ENCODE measurements at places on chromosomes 12 and 14.
A peak's percentile ranks its signal among the peaks of the same experiment; 100 is the strongest.

DNA sequence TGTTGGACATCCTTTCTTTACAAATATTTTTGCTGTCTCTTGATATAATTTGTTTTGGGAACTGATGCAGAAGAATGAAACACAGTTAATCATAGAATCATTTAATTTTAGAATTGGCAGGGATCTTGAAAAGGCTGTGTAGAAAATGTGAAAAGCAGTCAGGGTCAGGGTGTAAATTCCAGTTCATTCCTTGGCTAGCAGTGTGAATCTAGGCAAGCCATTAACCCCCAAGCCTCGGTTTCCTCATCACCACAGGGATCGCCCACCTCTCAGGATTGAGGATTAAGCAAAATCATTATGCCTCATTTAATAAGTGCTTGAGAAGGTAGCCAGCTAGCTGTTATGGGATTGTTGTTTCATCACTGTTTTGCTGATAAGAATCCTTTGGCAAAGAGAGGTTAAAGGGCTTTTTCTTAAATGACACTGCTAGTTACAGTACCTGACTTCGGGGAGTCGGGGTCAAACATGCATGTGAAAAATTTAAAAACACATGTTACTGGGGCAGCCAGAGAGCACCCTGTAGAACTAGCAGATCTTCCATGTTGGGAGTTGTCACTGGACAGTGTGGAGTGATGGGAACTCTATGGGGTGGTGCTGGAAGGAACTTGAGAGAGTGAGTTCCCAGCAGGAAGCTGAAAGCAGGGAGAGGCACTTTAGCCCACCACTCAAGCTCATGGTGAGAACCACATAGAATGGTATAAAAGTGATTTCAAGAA lies 10.7 kb downstream of the TNFRSF1A start:
- no peak for DNase-seq

GRCh38 chr14:34023824-34024767 lies 73.2 kb upstream of the EGLN3 start:
- no peak for DNase-seq

GRCh38 chr12:55723516-55724225 lies 3.5 kb downstream of the RDH5 start:
- no peak for DNase-seq

GRCh38 chr12:75998292-75999063 lies 33.1 kb downstream of the PHLDA1 start:
- DNase-seq, result no peak

DNA sequence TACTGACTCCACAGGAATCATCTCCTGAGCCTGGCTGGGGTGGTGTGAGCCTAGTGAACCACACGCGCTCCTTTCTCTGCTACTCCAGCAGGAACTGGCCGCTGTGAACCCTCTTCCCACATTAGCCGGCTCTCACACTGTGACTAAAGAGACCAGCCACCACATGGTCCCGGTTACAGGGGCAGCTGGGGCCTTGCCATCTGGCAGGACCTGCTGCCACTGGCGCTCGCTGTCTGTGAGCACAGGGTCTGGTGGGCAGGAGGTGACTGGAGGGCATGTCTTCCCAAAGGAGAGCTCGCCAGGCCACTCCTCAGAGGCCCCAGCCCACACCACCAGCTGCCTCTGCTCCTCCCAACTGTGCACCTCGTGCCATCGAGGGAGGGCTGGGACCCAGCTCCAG lies 99.3 kb downstream of the SINHCAF start:
- no peak for DNase-seq

GRCh38 chr12:111597831-111598636 lies 1.1 kb downstream of the ATXN2 start:
- peak; percentile 73 for DNase-seq

DNA sequence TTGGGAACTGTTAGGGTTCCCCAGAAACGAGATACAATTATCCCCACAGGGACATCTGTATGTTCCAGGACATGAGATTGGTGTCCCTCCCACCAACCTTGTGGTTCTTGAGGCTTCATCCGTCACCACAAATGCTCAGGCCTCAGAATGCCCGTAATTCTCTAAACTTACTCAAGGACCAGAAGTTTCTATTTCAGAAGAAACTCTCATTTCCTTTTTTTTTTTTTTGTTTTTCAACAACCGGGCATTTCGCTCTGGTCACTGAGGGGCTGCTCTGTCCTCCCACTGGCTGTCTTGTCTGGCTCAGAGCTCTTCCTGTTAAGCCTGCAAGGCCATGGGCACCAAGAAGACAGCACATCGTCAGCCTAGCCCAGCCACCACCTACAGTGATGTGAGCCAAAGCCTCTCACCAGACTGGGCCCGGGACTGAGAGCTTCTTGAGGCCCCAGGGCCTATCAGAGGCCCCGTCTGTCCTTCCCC lies 36.2 kb downstream of the VDR start:
- no peak for DNase-seq

DNA sequence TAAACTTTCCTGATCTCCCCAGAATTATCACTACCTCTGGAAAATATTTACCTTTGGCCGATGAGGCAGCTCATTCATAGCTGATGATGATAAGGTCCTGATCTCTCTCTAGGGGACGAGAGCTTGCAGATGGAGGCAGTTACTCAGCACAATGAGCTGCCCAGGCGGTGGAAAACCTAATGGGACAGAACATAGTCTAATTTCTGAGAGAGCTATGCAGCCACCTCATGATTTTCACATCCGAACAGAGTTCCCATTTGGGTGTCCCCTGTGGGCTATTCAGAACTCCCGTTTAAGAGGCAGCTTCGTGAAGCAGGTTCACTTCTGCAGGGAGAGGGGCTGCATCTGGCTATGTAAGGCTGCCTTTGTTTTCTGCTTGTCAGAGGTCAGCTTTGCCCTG lies 724.6 kb upstream of the TMEM132C start:
- DNase-seq, result no peak

- DNase-seq, result no peak
Measured at GRCh38 chr12:6909421-6910145, 4.8 kb upstream of the ENO2 start.

DNA sequence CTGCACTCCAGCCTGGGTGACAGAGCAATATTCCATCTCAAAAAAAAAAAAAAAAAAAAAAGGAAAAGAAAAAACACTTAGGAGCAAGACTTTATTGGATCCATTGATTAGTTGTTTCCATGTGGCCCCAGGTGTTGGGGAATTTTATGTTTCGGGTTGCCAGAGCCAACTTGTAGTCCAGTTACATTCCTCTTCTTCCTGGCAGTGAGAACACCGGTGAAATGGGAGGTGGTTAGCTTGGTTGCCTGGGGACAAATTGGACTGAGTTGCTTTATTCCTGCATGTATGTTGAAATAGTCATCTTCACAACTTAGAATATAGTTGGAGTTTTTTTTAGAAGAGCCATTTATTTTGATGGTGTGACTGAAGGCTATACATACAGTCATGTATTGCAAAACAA lies 12.6 kb downstream of the RCOR1 start:
- no peak for DNase-seq

DNA sequence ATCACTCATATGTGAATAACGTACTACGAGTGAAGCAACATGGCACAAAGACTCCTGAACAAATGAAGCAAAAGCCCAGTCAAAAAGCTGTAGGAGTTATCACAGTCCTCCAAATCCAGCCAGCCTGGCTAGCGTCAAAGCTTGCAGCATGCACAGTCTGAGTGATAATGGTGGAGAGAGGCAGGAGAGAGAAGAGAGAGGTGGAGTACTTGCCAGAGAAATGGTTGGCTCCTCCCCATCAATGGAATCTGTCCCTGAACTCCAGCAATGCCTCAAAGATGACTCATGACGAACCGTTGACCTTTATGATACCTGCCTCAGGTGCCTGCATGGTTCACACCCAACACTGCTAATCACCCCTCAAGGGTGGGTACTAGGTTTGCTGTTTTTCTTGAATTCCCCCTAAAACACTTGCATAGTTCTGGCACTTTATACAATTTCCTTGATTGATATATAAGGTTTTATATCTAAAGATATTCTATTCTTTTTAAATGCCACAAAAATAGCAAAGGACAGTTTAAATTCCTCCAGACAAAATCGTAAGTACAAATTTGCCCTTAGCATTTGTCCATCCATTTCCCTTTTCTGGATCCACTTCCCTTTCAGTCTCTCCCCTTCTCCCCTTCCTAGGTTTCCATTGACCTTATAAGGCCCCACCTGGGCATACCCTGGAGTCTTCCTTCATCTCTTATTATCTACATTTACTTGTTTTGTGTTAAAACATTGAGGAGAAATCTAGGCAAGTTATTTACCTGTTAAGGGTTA lies 10.2 kb downstream of the ARHGDIB start:
- no peak for DNase-seq

DNA sequence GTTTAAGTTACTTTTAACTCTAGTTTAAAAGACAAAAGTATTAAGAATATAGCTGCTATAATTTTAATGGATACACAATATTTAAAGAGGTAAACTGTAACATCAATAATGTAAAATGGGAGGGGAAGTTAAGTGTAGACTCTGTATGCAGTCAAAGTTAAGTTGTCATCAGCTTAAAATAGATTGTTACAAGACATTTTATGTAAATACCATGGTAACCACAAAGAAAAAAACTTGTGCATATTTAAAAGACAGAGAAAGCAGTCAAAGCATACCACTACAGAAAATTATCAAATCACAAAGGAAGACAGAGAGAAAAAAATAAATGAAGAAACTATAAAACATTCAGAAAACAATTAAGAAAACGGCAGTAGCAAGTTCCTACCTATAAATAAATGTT lies 73.3 kb downstream of the CEP128 start:
- no peak for DNase-seq

GRCh38 chr14:88612981-88613380 lies 50.1 kb downstream of the ZC3H14 start:
- DNase-seq, result no peak

GRCh38 chr12:83150465-83151189 lies 463.9 kb downstream of the TMTC2 start:
- DNase-seq, result no peak

DNA sequence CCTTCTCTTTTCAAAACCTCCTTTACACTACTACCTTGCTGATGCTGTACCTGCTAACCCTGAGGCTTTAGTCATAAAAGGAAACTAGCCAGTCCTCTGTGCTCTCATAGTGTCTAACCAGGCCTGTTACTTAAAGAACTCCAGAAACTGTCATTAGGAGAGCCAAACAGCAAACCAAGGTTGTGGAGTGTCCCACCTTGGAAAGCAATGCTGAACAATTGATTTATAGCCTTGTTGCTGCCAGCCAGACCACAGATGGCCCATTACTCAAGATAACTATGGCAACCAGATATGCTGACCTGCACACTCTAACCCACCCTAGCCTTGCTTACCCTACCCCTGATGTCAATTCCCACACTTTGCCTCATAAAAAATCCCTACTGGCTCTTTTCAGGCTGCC lies 26.5 kb upstream of the BCAT1 start:
- no peak for DNase-seq

GRCh38 chr14:95255487-95255886 lies 64.2 kb downstream of the CLMN start:
- no peak for DNase-seq

DNA sequence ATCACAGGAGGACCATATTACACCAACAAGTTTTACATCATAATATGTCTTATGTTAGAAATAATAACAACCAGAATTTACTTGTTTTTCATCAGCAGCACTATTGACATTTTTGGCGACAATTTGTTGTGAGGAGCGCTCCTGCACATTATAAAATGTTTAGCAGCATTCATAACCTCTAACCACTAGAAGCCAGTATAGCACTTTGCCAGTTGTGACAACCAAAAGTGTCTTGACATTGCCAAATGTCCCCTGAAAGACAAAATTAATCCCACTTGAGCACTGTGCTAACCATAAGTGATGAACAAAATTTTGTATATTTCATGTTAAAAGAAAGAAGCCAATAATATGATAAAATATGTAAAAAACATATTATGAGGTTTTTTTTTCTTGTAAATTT lies 356.9 kb upstream of the LMO3 start:
- DNase-seq, result no peak

DNA sequence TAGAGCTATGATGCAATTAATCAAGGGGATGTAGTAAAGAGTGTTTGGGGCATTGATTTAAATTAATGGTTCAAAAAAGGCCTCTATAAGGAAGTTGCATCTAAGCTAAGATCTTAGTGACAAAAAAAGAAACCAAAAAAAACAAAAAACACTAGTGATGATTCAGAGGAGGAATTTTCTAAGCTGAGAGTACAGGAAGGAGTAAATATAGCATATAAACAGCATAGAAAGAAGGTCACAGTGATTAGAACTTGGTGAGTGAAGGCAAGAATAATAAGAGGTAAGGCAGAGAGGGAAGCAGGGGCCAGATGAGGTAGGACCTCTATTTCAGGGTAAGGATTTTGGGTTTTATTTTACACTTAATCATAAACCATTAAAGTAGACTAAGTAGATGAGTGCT lies 48.0 kb upstream of the PDZRN4 start:
- no peak for DNase-seq

DNA sequence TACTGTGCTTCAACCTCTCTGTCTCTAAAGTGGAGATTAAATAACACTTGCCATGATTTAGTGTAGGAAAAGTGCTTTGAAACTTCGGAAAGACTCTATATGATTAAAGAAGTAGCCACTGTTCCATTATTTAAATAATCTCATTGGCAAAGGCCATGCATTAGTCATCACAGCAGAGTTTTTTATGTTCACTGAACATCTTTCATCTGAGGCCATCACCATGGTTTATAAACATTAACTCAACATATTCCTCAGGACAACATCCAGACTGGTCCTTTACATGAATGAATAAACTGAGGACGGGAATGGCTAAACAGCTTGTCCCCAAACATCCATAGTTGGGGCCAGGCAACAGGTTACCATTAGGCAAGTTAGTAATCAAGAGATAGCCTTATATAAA lies 124.6 kb upstream of the FRMD6 start:
- no peak for DNase-seq

DNA sequence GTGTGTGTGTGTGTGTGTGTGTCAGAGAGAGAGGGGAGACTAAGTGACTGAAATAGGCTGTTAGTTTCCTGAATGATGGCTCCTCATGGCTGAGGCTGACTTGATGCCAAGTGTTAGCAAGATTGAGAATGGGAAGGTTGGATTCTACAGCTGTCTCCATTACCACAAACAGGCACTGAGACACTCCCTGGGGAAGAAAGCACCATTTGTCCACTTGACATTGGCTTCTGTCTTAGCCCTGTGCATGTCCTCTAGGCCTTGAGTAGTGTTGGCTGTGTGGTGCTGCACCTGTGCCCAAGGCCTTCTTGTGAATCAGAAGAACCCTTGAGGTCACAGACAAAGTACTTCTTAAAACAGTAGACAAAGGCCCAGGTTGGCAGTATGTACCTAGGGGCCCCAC lies 15.6 kb downstream of the ERG28 start:
- no peak for DNase-seq

DNA sequence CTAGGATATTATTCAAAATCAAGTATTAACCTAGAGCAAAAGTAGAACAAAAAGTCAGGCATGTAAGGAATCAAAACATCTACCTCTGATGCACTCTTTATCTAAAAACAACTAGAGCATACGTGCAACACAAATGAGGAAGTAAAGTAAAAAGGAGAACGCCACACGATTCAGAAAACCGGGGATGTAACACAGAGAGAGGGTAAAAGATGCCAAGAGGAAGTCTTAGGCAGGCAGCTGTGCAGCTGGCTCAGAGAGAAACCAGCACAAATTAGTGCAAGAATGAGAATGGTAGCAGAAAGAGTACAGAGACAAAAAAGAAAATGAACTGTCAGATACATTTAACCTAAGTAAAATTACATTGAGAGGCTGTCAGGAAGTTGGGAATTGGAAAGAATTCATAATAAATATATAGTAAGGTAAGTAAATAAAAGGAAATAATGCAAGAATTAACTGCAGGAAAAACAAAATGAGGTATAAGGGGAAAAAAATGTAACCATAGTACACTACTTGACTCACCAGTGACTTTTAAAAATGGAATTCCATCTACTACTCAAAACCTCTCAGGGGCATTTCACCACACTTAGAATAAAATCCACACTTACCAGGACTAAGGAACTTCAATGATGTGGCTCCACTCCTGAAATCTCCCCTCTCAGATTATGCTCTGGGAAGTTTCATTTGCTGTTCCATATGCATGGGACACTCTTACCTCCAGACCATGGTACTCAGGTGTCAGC lies 17.1 kb downstream of the BCAT1 start:
- no peak for DNase-seq

Data from activated CD8-positive, alpha-beta memory T cell treated with anti-CD3 and anti-CD28 coated beads for 24 hours (primary cell).